Right renal pelvis (tissue), 4 donors: ENCODE measurements at places on chromosomes 1 and 21. TPM values are rescaled to one million over a fixed set of nuclear protein-coding genes. Genes with fewer than 3 reads are reported as not detected.

DNA sequence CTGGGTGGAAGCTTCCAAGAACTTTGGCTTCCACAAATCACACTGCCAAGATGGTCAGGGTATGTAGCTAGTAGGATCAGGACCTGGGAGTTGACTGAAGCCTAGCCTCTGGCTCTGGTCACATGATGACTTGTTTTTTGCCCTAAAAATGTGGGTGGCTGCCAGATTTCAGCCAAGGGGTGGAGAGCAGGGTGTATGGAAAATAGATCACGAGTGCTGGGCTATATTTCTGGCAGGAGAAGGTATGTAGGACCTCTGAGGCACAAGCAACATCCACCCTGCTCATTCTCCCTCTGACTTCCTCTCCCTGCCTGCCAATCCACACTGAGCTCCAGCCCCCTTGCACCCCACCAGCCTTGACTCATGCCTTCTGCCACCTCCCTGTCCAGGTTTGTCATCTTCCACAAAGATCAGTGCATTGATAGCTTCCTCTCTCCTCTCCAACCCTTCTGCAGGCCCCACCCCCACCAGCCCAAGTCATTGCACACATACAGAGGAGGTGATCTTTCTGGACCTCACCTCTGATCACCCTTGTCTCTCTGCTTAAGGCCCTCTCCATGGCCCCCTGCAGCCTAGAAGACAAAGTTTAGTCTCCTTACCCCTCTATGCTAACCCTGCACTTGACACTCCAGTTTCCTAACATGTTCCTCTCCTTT lies 8.3 kb upstream of the CYP4B1 start:
- DNase-seq, result no peak

The SYPL2 gene
- 6.5 TPM for polyA plus RNA-seq

DNA sequence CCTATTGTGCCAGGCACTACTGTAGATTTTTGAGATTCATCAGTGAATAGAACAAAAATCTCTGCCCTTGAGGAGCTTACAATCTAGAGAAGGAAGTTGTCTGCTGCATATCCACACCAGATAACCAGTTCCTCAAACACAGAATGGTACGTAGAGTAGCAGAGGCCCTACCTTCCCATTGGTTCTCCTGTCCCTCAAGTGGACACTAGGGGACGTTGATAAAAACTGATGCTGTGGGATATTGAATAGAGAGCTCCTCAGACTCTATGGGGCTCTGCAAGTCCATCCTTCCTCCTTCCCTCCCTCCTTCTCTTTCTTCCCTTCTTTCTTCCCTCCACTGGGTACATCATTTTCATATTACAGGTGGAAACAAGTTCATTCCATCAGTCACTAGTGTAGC lies 371.3 kb downstream of the PBX1 start:
- DNase-seq, result no peak

DNA sequence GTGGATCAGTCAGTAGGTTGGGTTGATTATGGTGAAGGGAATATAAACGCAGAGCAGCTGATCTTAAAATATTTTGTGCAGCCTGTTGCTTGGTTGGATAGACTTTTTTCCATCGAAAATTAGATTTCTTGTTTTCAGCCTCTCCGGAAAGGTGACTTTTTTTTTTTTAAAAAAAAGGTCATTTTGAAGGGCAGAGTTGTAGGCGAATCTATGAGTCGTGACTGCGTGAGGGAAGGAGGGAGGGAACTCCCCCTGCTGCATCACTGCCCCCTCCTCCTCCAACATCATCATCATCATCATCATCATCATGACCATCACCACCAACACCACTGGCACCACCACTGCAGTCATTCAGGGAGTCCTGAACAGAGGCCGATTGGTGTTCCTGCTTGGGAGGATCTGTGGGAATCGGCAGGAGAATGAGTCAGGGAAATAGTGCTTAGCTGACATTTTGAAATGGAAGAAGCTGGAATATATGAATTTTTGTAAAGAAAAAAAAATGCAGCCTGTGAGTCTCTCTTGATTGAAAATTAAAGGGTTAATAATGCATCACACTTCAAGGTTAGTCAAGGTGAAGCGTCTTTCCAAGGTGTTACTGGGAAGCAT lies 1.2 kb downstream of the ATP1B1 start:
- DNase-seq, result no peak

GRCh38 chr1:53599481-53599880 lies 139.5 kb downstream of the GLIS1 start:
- no peak for DNase-seq

The NCF2 gene
- 2.7 TPM for polyA plus RNA-seq

GRCh38 chr1:184242507-184242943 lies 144.3 kb upstream of the C1orf21 start:
- no peak for DNase-seq

The PSRC1 gene
- 28.3 TPM for polyA plus RNA-seq

The PLA2G2D gene
- polyA plus RNA-seq, result not detected

- no peak for DNase-seq
Observed at GRCh38 chr21:41750532-41751151, 16.2 kb downstream of the RIPK4 start.

The MTARC2 gene
- polyA plus RNA-seq, result 54.5 TPM

DNA sequence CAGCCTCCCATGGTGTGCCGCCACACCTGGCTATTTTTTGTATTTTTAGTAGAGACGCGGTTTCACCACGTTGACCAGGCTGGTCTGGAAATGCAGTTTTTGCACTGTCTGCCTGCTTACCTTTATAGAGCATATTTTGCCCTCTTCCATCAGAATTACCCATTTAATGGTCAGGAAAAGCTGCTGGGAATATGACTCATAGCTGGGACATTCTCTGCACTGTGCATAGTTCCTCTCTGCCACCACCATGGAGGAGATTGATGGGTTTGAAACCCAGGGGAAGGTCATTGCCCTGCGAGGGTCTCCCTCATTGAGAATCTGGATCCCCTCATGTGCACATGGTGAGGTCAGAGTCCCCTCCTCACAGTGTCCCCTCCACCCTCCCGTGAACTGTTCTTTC lies 32.1 kb downstream of the MX1 start:
- DNase-seq, result no peak

DNA sequence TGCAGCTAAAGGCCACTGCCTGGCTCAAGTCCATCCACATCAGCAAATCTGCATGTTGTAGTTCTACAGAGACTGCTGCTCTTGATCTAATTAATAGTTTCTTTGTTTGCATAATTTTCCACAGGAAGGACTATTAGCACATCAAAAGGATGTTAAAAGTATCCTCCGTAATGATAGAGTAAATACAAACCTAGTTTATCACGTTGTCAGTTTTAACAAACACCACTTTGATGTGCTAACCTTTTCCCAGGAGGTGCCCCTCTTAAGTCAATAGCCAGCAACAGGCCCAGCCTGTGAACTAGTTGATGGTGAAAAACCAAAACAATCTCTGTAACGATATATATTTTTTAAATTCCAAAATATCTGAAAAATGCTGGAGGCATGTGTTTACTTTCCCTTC lies 64.2 kb upstream of the SLC22A15 start:
- no peak for DNase-seq

The CLDN17 gene
- not detected for polyA plus RNA-seq

DNA sequence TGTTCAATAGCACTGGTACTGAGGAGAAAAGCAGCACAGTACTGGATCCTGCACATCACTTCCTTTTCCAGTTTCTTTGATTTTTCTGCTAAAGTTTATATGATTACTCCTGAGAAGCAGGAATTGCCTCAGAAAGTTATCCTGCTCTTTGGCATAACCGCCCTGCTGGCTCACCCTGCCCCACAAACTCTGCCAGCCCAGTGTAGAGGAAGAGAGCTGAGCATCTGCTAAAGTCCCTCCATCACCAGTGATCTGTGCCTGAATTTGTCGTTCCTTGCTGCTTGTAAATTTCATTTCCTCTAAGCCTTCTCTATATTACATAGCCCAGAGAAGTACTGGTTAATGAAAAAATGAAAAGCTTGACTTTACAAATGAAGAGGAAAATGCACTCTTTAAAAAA lies 87.0 kb upstream of the C1orf21 start:
- DNase-seq, result no peak

The RNU1-2 gene
- polyA plus RNA-seq, result not detected

GRCh38 chr1:59521456-59521855 lies 224.6 kb downstream of the FGGY start:
- DNase-seq, result no peak

DNA sequence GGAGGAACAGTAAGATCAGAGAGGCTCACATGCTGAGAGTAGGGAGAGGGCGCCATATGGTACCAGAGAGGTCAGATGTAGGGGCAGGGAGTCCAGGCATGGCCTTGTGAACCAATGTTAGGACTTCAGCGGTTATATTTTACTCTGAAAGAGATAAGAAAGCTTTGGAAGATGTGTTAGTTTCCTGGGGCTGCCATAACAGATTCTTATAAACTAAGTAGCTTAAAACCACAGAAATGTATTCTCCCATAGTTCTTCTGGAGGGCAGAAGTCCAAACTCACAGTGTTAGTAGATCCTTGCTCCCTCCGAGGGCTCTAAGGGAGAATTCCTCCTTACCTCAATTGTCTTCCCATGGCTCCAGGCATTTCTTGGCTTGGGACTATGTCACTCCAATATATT lies 502.5 kb upstream of the ADGRL2 start:
- DNase-seq, result no peak

The CRNN gene
- not detected for polyA plus RNA-seq

The ANKRD45 gene
- 7.6 TPM for polyA plus RNA-seq

GRCh38 chr1:32275424-32275823 lies 16.5 kb upstream of the HDAC1 start:
- no peak for DNase-seq

The NUAK2 gene
- 12.5 TPM for polyA plus RNA-seq

DNA sequence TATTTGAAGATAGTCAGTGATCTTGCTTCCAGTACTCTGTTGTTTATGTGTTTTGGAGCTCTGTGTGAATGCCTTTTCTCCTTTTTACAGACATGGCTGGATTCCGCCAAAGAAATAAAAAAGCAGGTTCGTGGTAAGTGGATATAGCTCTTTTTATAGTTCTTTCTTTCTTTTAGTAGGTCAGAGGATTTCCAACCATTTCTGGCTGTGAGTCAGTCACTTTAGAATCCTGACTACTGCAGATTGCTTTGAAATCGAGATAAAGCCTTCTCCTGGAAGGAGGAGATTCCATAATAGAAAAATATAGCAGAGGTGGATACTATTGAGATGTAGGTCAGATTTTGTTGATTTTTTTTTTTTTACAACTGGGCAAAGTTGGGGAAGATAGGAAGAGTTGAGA lies 97.4 kb downstream of the EPB41 start:
- no peak for DNase-seq

- DNase-seq, result no peak
Observed at GRCh38 chr1:19260211-19261138, 8.9 kb downstream of the MRTO4 start.

GRCh38 chr1:33460947-33461629 lies 11.4 kb upstream of the ZSCAN20 start:
- no peak for DNase-seq

- DNase-seq, result no peak
Observed at GRCh38 chr21:45502600-45502999, 39.6 kb downstream of the SLC19A1 start.

GRCh38 chr1:93434987-93435386 lies 12.9 kb upstream of the FNBP1L start:
- no peak for DNase-seq

DNA sequence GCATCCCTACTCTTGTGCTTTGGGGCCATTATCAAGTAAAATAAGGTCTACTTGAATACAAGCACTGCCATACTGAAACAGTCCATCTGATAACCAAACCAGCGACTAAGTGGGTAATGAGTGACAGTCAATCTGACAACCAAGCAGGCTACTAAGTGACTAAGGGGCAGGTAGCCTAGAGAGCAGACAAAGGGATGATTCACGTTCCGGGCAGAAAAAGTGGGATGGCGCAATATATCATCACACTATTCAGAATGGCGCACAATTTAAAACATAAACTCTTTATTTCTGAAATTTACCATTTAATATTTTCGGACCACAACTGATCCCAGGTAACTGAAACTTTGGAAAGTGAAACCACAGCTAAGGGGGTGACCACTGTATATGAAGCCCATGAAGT lies 17.7 kb downstream of the NGF start:
- DNase-seq, result no peak

GRCh38 chr1:81242103-81242502 lies 558.6 kb upstream of the ADGRL2 start:
- no peak for DNase-seq

The KRTAP12-4 gene
- not detected for polyA plus RNA-seq

DNA sequence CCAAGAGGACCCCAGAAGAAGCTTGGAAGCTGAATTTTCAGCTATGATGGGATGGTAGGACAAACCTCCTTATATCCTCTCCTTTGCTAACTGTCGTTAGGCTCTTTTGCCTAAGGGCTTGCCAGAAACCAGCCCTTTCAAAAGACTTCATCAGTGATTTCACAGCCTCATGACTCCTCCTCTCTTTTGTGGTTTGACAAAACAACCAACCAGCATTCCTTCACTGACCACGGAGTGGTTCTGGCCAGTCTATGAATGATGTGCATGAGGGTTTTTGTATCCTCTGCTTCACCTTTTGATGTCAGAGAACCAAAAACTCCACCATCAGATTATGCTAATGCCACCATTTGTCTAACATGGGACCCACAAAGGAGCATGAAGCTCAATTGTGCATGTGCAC lies 116.9 kb upstream of the COA6 start:
- no peak for DNase-seq

GRCh38 chr1:67635055-67635809 lies 49.8 kb upstream of the GADD45A start:
- no peak for DNase-seq

The KRTAP13-2 gene
- not detected for polyA plus RNA-seq

DNA sequence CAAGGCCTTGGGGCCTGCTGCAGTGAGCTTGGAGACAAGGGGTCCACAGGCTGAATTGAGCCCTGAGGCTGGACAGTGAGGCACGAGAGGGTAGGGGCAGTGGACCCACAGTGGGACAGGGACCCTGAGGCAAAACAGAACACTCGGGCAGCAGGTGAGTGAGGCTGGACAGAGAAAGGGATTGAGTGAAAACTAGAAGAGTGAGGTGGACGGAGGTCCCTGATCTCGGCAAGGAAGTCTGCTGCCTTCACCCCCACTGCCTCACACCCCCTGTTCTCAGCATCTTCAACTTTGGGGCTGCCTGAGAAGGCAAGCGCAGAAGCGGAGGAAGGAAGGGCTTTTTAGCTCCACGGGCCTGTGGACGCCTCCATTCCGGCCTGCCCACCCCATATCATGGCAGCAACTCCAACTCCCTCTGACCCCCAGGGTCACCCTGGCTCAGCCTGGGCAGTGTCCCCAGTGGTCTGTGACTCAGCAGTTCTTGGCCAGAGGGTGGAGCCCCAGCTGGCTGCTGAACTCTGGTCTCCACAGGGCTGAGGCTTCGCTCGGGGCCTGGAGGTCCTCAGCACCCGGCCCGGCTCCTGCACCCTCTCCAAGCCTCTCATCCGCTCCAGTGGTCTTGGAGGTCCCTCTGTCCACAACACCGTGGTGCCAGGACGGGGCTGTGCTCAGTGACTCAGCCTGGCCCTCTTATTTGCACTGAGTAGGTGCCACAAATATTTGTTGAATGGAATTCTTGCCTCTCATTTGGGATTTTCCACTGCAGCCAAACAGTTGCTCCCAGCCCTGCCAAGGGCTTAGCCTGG lies 60.0 kb upstream of the EPS8L3 start:
- DNase-seq, result no peak

DNA sequence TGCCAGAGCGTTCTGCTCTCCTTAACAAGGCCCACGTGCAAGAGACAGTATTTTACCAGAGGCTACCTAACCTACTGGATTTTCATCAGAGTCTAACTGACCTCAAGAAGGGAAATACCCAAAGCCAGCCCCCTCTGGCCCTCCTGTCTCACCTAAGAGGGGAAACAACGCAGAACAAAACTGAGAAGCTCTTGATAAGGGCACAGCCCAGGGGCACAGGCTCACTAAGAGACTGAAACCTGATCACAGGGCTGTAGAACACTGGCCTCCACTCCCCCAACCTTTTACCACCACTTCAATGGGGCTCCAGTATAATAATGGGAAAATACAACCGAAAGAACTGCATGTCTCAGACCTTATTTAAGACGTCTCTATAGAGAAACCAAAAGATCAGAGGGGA lies 449.5 kb upstream of the CAMK1G start:
- DNase-seq, result no peak
